Left renal pelvis (tissue), 4 donors: ENCODE measurements at places on chromosomes 16 and 17.

- no peak for DNase-seq
Observed at GRCh38 chr16:47966325-47966724, 189.5 kb downstream of the ABCC12 start.

DNA sequence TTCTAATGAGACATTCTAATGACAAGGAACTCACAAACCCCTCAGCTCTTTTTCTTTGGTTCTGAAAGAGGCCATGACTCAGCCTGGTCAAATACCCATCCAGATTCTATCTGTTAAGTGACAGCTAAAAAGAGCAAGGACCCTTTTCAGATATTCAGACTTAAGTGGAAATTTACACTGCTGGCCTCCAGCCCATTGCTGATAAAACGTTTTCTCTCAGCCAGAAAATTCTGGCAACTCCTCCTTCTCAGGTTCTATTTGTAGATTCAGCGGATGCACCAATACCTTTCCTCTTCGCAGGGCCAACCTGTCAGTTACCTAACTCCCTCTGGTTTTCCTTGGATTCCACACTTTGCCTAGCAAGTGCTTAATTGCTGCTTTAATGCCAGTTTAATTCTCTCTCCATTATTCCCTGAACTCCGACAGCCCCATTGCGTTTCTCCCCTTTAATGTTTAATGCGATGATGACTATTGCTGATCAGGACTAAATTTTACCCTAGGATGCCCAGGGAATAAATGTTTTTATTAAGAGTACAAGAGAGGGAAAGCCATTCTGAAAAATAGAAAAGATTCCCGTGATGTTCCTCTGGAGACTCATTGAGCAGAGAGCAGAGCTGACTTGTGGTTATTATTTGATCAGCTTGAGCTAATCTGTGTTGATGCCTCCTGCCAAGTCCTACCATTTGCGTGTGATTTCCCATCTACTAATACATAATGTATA is 35.9 kb upstream of the TOM1L1 start:
- DNase-seq = no peak

DNA sequence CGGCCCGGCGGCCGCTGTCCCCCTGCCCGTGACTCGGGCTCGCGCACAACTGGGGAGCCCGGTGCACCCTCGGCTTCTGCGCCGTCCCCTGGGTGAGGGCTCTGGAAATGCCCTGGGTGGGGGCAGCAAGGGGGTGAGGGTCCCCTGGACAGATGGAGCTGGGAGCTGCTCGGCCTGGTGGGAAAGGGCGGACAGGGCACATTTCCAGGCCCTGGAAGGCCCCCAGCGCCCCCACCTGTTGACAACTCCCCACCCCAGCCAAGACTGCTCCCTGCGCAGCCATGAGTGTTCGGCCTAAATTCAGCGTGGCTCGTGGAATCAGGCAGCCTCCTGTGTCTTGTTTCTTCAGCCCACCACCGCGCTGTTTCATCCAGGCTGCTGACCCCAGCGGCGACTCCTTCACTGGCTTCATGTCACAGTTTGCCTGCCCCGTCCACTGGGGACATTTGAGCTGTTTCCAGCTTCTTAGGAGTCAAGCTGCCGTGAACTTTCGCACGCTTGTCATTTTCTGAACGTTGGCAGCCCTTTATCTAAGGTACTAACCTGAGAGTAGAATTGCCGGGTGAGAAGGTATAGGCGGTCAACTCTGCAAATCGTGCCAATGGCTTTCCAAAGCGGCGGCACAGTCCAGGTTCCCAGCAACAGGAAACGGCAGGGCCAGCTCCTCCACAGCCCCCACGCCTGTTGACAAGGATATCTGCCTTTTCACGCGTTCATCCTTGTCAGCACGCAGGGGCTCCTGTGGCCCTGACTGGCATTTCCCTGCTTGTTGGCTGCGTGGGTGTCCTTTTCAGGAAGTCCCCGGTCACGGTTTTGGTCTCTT is 895 bp downstream of the UTS2R start:
- DNase-seq = no peak

DNA sequence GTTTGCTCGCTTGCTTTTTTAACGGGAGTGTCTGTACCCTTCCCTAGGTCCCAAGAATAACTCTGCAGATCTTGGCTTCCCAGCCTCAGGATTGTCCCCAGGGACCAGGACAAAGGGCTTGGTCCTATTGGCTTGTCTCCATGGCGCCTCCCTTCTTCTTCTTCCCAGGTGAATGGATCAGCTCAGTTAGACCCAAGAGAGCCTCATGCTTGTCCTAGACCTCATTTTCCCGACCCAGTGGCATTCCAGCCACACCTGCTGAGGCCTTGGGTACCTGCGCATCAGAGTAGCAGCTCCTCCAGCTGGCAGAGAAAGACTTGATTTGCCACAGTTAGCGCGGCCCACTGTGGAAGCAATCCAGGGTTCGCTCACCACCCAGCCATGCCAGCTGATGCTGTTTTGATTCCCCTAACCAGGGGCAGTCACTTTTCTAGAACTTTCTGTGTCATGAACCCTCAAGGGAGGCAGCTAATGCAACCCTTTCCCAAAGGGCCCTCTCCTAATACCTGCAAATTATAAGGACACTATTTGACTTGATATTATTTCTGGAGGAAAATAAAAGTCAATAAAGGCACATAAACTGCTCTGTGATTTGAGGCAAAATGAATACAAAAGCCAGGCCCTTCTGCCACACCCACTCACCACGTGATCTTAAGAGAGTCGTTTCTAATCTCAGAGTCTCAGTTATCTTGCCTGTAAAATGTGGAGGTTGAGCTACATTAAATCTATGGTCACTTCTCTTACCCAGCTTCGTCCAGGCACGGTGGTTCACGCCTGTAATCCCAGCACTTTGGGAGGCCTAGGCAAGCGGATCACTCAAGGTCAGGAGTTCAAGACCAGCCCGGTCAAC is 13.9 kb downstream of the GPR142 start:
- DNase-seq = no peak

DNA sequence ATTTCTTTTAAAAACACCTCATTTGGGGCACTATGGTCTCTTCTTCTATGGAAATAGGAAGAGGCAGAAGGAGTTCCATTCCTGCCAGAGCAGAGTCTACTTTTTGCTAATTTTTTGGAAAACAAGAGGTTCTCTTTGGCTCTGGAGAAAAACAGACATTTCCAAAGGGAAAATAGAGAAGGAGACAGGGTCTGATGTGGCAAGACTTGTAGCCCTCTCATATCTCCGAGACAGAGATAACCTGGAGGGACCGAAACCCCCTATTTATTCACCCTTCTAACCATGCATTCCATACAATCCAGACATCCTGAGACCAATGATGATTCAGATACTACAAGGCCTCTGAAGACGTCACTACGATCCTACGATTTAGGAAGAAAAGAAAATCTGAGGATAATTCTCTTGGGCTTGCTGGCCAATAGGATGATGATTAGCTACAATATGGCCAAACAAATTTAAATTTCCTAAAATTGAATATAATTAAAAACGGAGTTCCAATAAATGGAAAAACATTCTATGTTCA is 70.2 kb downstream of the HIC1 start:
- DNase-seq = no peak

GRCh38 chr17:4506892-4507291 is 8.2 kb downstream of the SPNS2 start:
- no peak for DNase-seq

DNA sequence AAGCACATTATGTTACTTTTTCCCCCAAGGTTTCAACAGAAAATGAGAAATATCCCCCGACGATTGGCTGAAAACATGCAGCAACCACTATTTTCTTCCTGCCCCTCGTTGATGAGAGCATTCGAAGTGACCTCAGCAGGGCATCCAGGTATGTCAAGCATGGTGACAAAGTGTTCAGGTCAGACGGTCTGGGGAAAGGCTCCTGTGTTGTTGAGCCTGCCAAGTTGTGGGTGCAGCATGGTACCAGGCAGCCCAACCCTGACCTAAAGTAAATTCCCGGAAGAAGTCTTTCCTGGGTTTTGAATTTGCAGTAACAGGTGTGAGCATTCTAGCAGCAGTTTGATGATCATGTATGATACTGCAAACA is 51.7 kb upstream of the SEC14L1 start:
- no peak for DNase-seq
